ENCODE measurements at places on chromosomes 7 and 10.

DNA sequence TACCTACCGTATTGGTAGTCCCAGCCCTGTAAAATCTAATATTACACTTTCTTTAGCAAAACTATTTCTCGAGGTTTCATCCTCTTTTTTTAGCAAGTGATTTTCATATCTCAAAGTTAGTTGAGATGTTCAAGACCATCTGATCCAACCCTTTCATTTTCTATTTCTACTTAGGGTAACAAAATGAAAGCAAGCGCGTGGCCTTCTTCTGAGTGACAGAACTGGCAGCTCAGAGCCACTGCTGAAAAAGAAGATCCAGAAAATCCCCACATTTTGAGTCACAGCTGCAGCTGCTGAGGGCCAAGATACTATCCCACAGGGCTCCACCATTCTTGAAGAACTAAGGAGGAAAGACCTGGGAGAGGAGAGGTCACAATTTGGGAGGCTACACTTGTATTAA lies 24.8 kb upstream of the ZNF800 start:
- no peak for DNase-seq

DNA sequence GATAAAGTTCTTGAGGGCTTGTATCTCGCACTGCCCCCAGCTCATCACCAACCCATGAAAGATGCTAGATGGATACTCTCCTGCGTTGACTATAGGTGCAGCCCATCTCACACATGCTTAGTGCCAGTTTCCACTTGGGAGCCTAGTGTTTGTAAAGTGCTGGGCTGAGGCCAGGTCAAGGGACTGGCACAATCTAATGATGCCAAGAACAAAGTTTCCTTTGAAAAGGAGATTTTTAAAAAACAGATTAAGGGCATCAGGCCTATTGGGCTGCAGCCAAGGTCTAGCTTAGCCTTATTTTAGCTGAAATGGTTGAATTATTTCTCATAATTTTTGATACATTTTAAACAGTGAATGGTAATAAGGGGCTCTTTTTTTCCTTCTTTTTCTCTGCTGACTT lies 259.0 kb downstream of the ADRA2A start:
- no peak for DNase-seq

- DNase-seq, result no peak
These were observed 42.9 kb downstream of the PAX2 start for GRCh38 chr10:100788002-100788903.

DNA sequence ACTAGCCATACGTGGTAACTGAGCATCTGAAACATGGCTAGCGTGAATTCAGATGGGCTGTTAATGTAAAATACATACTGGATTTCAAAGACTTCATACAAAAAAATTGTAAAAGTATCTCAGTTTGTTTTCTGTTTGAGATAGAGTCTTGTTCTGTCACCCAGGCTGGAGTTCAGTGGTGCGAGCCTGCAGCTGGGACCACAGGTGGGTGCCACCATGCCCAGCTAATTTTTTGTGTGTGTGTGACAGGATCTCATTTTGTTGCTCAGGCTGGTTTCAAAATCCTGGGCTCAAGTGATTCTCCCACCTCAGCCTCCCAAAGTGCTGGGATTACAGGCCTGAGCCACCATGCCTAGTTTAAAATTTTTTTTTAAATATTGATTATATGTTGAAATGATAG lies 4.5 kb downstream of the TMEM243 start:
- DNase-seq, result no peak

- no peak for DNase-seq
These were observed 33.3 kb downstream of the DNAJB12 start for GRCh38 chr10:72321248-72322029.

- DNase-seq, result no peak
These were observed 57.3 kb downstream of the HELLS start for GRCh38 chr10:94602729-94603515.

- DNase-seq, result no peak
These were observed 70.1 kb upstream of the TFEC start for GRCh38 chr7:116100626-116101025.

DNA sequence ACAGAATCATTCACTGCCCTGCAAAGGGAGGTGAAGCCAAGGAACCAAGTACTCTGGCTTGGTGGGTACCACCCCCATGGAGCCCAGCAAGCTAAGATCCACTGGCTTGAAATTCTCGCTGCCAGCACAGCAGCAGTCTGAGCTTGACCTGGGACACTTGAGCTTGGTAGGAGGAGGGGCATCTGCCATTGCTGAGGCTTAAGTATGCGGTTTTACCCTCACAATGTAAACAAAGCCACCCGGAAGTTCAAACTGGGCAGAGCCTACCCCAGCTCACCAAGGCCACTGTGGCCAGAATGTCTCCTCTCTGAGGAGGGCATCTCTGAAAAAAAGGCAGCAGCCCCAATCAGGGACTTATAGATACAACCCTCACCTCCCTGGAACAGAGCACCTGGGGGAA lies 1050.0 kb upstream of the GHITM start:
- no peak for DNase-seq

Measured in CD4-positive, alpha-beta T cell treated with Interleukin-6 for 4 hours (primary cell).